ENCODE measurements at places on chromosomes 6 and 20. TPM values are rescaled to one million over a fixed set of nuclear protein-coding genes. Genes with fewer than 3 reads are reported as not detected.

- DNase-seq = no peak
Observed at GRCh38 chr6:116215414-116215813, 38.5 kb downstream of the TSPYL4 start.

C6orf58 gene
- not detected for polyA plus RNA-seq

NAPB gene
- polyA plus RNA-seq = 4.3 TPM

GRCh38 chr6:25992413-25993340 lies 30.1 kb downstream of the TRIM38 start:
- DNase-seq = peak; percentile 96

DNA sequence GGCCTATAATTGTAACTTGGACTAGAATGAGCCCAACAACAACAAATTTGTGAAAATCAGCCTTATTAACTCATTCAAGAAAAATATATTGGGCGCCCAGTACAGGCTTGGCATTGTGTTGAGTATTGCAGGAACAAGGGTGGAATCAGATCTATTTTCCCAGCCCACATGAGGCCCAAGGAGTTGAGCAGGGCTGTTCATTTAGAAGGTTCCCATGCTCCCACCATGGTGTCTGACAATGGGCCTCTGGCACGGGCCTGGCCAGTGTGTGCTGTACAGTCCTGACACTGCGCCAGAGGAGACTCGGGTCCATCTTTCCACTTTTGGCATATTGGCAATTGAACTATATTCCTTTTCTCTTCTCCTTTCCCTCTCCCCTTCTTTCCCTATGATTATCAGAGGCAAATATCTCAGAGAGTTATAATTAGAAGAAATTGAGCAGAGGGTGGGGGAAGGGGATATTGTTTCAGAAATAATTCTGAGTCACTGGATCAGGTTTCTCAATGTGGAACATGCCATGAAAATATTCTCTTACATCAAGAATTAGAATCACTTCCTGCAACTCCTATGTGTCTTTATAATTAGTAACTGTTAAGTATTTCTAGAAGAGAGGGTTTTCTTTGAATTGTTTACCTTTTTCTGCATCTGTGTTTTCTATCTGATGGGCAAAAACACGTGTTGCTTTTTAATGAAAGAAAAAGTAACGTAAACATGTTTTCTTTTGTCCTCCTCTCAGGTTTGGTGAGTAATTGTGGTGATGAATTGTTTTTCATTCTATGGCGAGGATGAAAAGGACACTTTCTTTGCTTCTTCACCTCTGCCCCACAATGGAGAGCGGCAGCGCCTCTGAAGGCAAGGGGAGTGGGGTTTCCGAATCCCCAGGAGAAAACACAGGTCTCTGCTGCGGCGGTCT lies 209.4 kb downstream of the FOXA2 start:
- no peak for DNase-seq

TAP1 gene
- polyA plus RNA-seq = 20.1 TPM

- no peak for DNase-seq
Observed at GRCh38 chr20:37231947-37232630, 29.5 kb downstream of the GHRH start.

- DNase-seq = no peak
Observed at GRCh38 chr6:447381-448165, 56.0 kb downstream of the IRF4 start.

GRCh38 chr6:1379017-1379787 lies 10.2 kb upstream of the FOXF2 start:
- no peak for DNase-seq

DNA sequence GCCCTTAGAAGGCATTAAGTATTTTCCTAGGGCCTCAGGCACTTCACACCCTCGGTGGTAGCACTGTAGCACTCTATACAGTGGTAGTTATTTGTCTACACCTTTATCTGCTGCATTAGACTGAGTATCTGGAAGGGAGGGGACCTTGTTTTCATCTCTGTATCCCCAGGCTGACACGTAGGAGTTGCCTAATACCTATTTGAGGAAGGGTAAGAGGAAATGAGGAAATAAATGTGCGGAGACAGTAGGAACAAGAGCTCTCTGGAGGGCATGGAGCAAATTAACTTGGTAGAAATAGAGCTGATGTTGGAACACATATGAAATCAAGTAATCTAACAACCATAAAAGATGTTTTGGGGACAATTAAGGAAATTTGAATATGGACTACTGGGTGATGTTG lies 3.9 kb downstream of the CNPY3 start:
- no peak for DNase-seq

- DNase-seq = no peak
Observed at GRCh38 chr6:24385536-24386269, 17.0 kb upstream of the MRS2 start.

FRS3 gene
- 5.5 TPM for polyA plus RNA-seq

GRCh38 chr6:24430086-24430485 lies 27.4 kb downstream of the MRS2 start:
- no peak for DNase-seq

- no peak for DNase-seq
Observed at GRCh38 chr6:93079061-93079460, 340.3 kb downstream of the EPHA7 start.

DNA sequence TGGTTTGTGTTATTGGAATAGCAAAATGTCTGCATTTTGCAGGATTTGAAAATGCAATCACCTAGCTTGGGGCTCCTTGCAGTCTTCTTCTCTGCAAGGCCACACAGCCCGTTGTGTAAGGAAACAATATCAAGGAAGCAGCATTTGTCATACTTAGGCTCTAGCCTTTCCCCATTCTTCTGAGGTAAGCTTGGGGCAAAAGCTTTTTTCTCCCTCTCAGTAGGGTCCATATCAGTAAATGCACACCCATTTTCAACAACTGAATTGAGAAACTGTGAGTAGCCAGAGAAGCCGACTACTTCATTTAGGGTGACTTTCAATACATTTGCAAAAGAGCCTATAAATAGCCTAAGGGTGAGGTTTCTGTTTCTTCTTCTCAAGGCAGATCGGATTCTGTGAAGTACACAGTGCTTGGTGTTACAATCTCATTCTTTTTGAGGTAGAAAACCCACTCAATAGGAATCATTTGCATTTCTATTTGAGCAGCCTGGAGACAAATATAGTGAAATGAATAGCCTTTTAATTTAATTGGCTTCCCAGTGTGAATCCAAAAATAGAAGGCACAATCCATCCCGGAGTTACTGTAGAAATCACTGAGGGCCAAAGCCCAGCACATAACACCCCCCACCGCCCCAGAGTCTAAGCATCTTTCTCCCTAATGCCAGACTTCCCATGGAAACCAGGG lies 61.8 kb downstream of the BTBD3 start:
- DNase-seq = no peak

ZNF311 gene
- 0.63 TPM for polyA plus RNA-seq

GRCh38 chr6:124056407-124057334 lies 253.0 kb downstream of the NKAIN2 start:
- DNase-seq = no peak

GRCh38 chr6:39401376-39401775 lies 78.9 kb upstream of the KCNK16 start:
- DNase-seq = no peak

SOX18 gene
- 26.8 TPM for polyA plus RNA-seq

CST2 gene
- polyA plus RNA-seq = not detected

KIF25 gene
- polyA plus RNA-seq = 0.25 TPM

GRCh38 chr6:25346064-25346463 lies 66.9 kb downstream of the CARMIL1 start:
- no peak for DNase-seq

GRCh38 chr20:62785393-62785792 lies 10.9 kb upstream of the MRGBP start:
- no peak for DNase-seq

DNA sequence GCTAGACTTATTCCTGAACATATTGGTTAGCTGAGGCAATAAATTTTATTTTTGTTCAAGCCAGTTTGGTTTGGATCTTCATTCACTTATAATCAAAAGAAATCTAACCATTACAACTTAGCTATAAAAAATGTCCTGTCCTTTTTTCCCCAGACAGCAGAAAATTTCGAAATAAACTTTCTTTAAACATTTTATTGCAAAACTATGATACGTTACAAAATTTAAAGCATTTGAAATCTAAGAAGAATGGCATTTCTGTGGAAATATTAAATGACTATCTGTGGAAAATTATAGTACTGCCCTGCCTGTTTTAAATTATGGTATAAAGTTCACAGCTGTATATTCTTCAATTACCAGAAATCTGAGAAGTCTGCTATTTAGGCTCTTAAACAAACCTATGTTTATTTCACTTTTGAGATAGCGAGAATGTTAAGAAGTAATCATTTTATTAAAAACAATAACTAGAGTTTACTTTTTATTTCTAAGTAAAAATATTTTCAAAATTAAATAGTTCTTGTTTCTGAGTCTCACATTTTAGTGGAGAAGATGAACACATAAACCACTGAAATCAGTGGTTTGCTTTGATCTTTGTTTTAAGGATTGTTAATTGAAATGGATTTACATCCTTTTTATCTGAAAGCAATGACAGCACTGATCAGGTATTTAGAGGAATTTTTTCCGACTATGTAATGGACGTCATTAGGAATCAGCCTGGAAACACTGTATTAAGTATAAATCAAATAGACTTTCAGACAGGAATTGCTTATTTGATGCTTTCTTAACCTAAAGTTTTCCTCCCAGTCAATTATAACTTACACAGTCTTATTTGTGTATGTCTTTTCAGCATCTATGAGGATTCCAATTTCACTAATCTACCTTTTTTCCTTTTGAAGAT lies 553.7 kb downstream of the COL12A1 start:
- no peak for DNase-seq

SDC4 gene
- 63.8 TPM for polyA plus RNA-seq

NRSN2 gene
- polyA plus RNA-seq = 26.6 TPM

GPANK1 gene
- polyA plus RNA-seq = 24.6 TPM

GSTA5 gene
- not detected for polyA plus RNA-seq

MYT1 gene
- polyA plus RNA-seq = 0.57 TPM

Data from right cardiac atrium (tissue), 5 donors.